Posterior vena cava (tissue), 2 donors: ENCODE measurements at places on chromosomes 13 and 19. TPM values are rescaled to one million over a fixed set of nuclear protein-coding genes. Genes with fewer than 3 reads are reported as not detected.

DNA sequence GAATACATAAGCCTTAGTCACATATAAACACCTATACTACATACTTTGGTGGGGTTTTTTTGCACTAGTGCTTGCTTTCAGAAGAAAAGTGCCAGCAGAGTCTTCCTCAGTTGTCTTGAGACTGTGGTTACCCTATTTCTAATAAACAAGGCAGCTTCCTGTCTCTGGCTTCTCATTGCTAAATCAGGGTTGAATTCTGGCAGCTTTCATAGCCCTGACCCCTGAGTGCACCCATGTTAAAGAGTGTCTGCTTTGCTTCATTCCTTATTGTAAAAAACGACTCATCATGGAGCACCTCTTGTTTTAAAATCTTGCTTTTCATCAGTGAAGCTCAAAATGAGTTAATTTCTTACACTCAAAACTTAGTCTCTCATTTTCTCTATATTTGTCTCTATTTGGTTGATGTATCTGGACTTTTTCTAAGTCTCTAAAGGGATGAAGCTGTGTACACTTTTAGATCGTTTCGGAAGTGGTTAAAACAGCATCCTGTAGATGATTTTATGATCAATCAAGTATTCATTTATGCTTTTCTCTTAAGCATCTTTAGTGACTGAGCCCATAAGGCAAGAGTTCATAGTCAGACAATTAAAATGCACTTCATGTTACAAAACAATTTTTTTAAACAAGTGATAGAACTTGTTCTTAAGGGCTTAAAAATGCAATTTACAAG, 72.1 kb downstream of the KLF12 start:
- DNase-seq, result no peak

GRCh38 chr13:94556041-94556440, 39.9 kb downstream of the TGDS start:
- no peak for DNase-seq

SCGB2B2 gene
- total RNA-seq, result 0.90 TPM

GRCh38 chr13:86757236-86757978, 913.8 kb upstream of the SLITRK5 start:
- no peak for DNase-seq

DNA sequence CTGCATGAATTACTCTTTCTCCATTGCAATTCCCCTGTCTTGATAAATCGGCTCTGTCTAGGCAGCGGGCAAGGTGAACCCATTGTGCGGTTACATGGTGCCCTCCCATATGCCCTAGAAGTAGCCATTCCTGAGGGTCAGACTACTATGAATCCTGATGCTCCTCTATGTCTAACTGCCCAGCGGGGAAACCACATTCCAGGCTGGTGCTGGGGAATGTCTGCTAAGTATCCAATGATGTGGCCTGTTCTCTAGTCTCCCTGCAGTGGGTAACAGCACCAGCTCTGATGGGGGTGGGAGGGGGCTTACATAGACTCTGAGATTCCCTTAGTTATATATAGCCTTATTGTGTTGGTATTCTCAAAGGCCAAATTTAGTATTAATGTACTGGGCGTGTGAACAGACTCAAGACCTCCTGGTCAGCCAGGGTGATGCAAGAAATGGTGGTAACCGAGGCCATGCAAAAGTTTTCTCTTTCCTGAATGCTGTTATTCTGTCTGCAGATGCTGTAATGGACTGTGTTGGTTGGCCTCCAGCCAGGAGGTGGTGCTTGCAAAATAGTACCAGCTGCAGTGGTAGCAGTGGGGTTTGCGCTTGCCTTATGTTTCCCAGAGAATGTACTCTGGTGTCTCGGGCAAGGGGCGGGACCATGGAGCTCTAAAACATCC, 564.8 kb upstream of the SLITRK1 start:
- DNase-seq, result peak; percentile 66

DNA sequence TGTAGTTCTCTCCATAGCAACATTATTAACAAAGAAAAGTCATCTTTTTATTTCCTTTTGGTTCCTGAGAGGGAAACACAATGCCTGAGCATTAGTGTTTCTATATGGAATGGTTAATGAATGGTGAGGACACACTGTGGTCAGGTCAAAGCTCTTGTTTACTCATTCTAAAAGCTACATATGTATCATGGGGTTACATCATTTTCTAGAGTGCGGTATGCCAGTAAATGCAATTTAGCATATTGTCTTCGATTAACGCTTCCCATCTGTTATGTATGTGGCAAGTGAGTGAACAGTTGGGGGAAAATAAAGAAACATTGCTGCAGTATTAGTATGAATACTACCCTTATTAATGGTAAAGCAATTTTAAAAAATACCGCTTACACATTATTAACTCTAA, 1152.2 kb upstream of the SPRY2 start:
- no peak for DNase-seq

DNA sequence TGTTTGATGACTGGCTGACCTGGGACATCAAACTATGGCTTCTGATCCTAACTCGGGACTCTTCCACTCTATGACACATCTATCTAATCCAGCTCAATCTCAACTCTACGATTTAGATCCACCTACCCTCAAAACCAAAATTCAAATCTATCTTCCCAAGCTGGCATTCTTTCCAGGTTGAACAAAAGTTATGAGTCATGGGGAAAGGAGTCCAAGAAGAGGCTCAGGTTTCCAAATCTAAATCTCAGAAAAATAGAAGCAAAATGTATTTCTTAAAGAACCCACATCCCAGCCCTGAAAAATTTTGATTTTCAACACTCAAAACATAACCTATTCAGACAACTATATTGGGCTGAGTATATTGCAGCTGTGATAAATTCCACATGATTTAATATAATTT, 143.9 kb upstream of the IPO5 start:
- no peak for DNase-seq

DNA sequence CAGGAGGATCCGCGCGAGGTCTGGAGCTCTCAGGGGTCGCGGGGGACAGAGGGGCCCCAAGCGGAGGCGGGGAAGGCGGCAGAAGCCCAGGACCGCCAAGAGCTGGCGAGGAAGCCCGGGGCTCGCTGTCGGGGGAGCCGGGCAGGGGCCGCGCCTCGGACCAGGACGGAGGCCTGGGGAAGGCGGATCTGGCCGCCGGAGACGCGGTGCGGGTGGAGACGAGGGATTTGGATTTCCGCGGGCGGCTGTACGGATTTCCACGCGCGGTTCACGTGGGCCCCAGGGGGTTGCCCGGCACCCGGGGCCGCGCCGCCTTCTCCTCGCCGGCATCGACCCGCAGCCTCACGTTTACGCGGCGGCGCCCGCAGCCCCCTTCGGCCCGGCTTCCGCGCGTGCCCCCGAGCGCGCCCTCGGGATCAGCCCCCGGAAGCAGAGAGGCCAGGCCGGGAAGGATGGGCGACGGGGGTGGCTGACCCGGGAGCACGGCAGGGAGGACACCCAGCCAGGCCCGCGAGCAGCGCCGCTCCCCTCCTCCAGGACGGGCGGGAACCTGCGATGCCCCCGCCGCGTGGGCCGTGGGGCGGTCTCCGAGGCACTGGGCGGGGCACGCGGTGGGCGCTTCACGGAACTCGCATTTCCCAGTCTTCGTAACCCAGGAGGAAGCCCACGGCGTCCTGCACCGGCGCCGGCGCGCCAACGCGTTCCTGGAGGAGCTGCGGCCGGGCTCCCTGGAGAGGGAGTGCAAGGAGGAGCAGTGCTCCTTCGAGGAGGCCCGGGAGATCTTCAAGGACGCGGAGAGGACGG, 4.7 kb downstream of the F7 start:
- peak; percentile 75 for DNase-seq

DNA sequence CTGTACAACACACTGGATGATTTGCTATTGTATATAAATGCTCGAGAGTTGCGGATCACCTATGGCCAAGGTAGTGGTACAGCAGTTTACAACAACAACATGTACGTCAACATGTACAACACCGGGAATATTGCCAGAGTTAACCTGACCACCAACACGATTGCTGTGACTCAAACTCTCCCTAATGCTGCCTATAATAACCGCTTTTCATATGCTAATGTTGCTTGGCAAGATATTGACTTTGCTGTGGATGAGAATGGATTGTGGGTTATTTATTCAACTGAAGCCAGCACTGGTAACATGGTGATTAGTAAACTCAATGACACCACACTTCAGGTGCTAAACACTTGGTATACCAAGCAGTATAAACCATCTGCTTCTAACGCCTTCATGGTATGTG, 21.5 kb downstream of the OLFM4 start:
- no peak for DNase-seq

HNRNPUL1 gene
- 150 TPM for total RNA-seq

NR2F6 gene
- 21.2 TPM for total RNA-seq

MYO1F gene
- total RNA-seq, result 37.3 TPM

DNA sequence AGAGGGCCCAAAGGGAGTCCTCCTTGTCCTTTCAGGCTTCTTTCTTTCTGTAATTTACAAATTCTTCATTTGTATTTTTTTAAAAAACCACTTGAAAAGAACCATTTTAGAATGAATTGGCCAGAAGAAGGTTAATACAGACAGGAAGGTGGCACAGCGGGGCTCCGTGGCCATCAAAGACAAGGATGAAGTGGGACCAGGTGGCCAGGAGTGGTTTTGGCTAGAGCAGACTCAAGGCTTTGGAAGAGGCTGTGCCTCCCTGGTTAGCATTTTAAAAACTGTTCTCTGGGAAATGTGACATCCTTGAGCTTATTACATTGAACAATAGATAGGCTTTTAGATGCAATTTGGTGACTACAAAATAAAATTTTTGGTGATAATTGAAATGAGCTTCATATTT, 48.4 kb downstream of the ATP8A2 start:
- no peak for DNase-seq

- DNase-seq, result no peak
These were observed 4.1 kb downstream of the ACP4 start for GRCh38 chr19:50794074-50794875.

ATP4B gene
- total RNA-seq, result not detected

- DNase-seq, result no peak
These were observed 52.2 kb downstream of the SPATA13 start for GRCh38 chr13:24212674-24213073.

LHB gene
- total RNA-seq, result not detected

CGB7 gene
- not detected for total RNA-seq

DNA sequence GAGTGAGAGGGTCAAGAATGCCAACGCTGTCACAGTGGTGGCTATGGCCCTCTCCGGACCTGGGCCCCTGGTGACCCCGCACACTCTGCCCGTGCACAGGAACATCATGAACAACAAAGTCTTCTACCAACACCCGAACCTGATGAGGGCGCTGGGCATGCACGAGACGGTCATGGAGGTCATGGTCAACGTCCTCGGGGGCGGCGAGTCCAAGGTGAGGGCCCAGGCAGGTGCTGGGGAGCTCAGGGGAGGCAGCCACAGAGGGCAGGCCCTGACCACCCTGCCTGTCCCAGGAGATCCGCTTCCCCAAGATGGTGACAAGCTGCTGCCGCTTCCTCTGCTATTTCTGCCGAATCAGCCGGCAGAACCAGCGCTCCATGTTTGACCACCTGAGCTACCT, 62.6 kb downstream of the RYR1 start:
- DNase-seq, result no peak

KCNJ14 gene
- total RNA-seq, result 0.52 TPM

GRCh38 chr13:34591129-34591528, 350.9 kb upstream of the NBEA start:
- DNase-seq, result no peak

DNA sequence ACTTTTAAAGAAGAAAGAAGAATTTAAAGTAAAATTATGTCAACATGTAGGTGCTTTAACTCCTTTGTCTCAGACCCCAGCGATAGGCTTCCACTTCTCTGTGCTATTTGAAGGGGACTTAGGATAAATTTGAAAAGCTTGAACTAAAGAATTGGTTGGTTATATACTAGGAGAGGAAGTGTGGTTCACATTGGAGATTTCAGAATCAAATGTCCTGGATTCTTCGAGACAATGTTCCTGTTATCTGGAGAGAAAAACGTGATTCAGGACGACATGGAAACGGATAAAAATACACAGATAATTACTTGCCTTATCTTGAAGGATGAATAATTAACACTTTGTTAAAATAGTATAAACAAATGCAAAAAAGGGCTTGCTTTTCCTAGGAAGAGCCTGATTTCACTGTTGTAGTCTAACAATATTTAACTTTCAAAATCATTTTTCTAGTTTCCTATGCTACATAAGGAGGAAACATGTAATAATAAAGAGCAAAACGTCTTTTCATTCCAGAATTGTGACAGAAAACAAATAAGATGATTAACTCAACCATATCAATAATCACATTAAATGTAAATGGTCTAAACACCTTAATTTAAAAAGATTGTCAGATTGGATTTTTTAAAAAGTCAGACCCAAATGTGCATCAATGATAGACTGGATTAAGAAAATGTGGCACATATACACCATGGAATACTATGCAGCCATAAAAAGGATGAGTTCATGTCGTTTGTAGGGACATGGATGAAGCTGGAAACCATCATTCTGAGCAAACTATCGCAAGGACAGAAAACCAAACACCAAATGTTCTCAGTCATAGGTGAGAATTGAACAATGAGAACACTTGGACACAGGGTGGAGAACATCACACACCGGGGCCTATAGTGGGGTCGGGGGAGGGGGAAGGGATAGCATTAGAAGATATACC, 724 bp upstream of the ZNF780A start:
- no peak for DNase-seq

KLK13 gene
- total RNA-seq, result not detected

SIAH3 gene
- not detected for total RNA-seq

- no peak for DNase-seq
These were observed 264.4 kb downstream of the UQCRFS1 start for GRCh38 chr19:28948566-28948965.

CGB5 gene
- not detected for total RNA-seq

GRCh38 chr13:99968521-99969452, 2.8 kb downstream of the ZIC5 start:
- DNase-seq, result no peak

- peak; percentile 80 for DNase-seq
These were observed 7.0 kb upstream of the LSM14A start for GRCh38 chr19:34165295-34165738.

DNA sequence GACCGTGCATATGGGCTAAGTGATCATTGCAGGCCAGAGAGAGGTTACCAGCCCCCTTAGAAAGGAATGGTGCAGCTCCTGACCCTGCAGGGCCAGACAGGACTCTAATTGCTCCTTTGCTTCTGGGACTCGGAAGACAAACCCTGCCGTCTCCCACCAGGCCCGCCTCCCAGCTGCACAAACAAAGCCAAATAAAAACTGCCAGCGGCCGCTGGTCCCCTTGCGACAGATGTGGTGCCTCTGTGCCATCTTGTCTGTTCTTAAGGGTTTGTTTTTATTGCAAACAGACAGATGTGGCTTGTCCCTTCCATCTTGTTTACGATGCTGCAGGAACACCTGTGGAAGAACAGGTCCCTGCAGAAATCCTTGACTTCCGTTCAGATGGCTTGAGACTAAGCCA, 434.4 kb upstream of the TSHZ3 start:
- DNase-seq, result no peak

GRCh38 chr13:48263196-48263595, 30.2 kb downstream of the ITM2B start:
- DNase-seq, result no peak

DNA sequence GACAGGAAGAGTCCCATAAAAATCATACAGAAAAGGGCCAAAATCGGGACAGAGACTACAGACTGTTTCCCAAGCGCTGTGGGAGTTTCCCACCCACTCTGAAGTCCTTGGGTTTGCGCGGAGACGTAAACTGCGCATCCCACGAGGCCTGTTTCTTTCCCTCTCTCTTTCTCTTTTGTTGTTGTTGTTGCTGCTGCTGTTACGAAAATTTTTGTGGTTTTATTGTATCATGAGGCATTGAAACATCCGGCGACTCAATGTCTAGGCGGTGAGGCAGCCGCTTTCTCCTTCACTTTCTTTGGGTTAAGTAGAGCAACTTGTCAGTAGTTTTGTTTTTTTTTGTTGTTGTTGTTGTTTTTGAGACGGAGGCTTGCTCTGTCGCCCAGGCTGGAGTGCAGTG, 1.6 kb upstream of the PPP1R12C start:
- DNase-seq, result no peak
